ENCODE measurements at places on chromosomes 12 and 14.

- DNase-seq: no peak
Measured at GRCh38 chr12:79765157-79765556, 74.4 kb upstream of the PAWR start.

GRCh38 chr14:105060751-105061427 is 4.3 kb downstream of the GPR132 start:
- no peak for DNase-seq

GRCh38 chr12:75526655-75527511 is 15.5 kb upstream of the KRR1 start:
- no peak for DNase-seq

DNA sequence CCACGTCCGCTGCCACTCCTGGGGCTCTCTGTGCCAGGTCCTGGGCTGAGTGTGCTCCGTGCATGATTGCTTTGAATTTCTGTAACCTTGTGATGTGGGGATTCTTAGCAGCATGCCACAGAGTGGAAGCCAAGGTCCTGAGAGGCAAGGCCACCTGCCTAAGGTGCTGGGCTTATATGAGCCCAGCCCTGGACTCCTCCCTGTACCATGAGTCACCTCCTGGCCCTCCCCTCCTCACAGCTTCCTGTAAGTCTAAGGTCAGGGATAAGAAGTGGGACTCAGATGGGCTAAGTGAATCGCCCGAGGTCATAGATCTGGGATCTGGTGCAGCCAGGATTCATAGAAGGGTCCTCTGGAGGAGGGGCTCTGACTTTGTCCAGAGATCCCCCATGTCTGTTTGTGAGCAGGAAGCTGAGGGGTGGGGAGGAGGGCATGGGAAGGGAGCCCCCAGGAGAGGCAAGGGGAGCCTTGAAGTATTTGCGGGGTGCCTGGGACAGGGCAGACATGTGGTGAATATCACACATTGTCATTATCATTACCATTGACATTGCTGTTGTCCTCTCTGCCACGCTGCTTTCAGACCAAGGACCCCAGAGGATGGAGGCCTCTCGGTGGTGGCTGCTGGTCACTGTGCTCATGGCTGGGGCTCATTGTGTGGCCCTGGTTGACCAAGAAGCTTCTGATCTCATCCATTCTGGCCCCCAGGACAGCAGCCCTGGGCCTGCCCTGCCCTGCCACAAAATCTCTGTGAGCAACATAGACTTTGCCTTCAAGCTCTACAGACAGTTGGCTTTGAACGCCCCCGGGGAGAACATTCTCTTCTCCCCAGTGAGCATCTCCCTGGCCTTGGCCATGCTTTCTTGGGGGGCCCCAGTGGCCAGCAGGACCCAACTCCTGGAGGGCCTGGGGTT is 28.8 kb downstream of the SERPINA3 start:
- no peak for DNase-seq

DNA sequence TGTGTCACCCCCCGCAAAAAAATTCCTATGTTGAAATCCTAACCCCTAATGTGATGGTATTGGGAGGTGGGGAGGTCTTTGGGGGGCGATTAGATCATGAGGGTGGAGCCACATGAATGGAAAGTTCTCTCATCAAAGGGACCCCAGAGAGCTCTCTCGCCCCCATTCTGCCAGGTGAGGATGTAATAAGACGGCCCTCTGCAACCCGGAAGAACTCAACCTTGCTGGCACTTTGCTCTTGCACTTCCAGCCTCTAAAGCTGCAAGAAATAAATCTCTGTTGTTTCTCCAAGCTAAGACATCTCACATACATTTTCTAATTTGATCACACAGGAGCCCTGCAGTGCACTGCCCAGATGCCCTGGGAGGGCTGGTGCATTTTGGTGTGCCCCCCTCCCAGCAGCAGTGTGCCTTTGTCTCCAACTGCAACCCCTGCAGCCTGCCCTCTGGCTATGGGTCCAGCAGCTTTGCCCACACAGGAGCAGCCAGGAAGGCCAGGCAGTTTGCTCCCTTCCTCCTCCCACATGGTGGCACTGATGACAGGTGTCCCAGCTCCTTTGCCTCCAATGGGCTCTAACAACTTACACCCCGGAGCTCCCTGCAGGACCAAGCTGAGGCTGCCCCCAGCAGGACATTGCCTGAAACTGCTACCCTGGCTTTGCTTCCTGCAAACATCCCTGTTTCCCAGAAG is 59.3 kb downstream of the C14orf132 start:
- peak; percentile 55 for DNase-seq

DNA sequence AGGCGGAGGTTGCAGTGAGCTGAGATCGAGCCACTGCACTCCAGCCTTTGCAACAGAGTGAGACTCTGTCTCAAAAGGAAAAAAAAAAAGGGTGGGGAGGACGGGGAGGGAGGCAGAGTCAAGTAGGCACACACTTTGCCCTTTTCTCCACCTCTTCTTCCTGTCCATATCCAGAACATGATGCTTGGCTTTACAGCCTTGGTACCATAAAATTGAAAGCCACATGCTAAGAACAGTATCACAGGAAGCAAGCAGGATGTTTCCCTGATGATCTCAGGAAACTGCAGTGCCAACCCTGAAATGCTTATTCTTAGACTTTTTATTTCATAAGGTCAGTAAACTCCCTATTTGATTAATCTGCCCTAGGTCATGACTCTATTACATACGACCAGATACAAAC is 32.5 kb upstream of the YAF2 start:
- no peak for DNase-seq

DNA sequence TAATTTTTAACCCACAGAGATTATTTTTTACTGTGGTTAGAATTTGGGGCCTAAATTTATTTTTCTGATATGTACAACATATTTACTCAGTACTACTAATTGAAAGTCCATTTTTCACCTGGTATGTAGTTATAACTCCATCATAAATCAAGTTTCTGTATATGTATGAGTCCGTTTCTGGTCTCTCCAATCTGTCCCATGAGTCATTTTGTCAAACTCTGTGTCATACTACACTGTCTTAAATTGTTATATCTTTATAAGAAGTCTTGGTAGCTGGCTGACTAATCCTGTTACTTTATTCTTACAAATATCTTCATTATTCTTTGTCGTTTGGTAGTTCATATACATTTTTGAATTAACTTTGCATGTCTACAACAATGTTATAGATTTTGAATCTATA is 344.0 kb downstream of the PDZRN4 start:
- DNase-seq: no peak

DNA sequence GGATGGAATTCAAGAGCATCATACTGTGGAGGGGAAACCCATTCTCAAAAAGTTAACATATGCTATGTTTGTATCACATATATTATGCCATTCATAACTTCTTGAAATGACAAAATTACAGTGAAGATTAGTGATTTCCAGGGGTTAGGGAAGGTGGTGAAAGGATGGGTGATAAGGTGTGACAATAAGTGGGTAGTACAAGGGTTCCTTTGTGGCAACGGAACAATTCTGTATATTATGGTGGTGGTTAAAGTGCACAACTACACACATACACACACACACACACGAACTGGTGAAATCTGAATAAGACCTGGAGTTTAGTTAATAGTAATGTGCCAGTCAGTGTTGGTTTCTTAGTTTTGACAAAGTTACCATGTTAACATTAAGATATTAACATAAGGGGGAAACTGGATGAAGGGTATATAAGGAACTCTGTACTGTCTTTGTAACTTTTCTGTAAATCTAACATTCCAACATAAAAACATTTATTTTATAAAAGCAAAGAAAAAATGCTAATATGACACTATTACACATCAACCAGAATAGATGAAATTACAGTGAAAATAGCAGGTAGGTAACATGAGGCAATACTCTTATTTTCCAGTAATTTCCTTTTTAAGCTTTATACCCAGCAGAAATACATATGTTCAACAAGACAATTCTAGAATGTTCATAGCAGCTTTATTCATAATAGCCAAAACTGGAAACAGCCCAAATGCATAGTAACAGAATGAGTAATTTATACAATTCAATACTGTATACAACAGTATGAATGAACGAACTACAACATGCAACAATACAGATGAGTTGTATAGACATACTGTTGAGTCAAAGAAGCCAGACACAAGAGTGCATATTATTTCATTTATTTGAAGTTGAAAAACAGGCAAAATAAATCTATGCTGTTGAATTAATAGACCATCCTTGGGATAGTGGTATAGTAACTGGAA is 44.0 kb upstream of the OR5AU1 start:
- DNase-seq: no peak

DNA sequence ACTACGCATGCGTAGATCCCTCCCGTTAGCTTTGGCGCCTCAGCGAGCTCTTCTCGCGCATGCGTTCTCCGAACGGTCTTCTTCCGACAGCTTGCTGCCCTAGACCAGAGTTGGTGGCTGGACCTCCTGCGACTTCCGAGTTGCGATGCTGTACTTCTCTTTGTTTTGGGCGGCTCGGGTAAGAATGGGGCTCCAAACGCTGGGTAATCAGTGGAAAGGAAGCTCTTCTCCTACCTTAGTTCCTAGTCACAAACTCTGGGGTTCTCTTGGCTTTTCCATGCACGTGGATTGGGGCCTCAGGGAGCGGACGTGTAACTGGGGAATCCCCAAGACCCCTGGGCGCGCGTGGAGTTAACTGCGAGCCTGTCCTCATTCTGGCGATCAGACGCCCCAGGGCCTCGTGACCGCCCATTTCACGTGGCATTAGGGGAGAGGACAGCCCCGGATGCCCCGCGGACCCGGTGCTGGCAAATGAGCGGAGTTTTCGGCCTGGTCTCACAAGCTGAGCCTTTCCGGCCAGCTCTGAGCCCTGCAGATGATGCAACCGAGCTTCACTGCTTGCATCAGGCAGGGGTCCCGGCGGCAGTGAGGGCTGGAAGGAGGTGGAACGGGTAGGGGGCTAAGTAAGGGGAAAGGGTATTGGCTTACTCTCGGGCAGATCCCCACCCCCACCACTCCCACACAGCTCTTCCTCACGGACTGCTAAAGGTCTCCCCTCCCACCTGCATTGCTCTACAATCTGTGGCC is at the start of gene SHMT2:
Gene SHMT2, plus strand, starts transcription at position 78 of the 747 bp plus-strand sequence. Its CDS starts 68 bp downstream, at position 146.
- peak; percentile 69 for DNase-seq
